Choroid plexus epithelial cell (primary cell): ENCODE measurements at places on chromosomes 5 and 9.

DNA sequence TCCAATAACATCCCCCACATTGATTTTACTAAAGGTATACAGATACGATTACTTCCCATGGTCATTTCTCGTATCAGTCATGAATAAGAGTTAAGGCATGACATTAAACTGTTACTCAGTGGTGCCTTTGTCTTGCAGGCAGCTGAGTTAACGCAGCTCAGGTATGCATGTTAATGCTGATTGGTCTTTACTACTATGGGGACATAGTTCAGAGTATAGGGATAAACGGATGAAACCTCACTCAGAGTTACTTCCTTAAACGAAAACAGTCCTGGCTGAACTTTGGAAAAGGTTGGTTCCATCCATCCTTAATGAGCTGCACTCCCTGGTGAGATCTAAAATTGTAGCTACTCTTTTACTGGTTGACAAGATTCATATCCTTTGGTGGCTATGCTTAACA lies 87.0 kb downstream of the ACTL7B start:
- no peak for DNase-seq

- DNase-seq = peak; percentile 36
These were observed 36.2 kb downstream of the OTULIN start for GRCh38 chr5:14700478-14701436.

- DNase-seq = no peak
These were observed at the start of gene MYOZ3 for GRCh38 chr5:150661086-150661485. TSS of gene MYOZ3 (plus strand) at chr5:150661251. CDS start at chr5:150662942, 1,691 bp downstream.

GRCh38 chr5:95718203-95718602 lies 12.9 kb upstream of the RHOBTB3 start:
- DNase-seq = no peak

DNA sequence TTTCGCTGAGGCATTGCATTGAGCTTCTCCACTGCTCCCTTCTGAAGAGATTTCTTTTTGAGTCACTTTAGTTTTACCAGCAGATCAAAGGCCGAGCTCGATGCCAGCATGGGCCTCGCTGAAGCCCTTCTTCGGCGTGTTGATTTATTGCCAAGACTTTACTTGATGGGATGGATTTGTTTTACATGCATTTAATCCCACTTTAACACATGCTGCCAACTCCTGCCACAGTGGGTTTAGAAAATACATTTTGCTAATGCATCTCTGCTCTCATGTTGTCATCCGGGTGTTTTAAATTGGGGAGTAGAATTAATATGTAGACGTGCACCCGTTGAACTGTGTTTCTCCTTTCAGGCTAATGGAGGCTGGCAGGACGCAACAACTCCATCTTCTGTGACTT lies 218.3 kb downstream of the PBX3 start:
- no peak for DNase-seq

DNA sequence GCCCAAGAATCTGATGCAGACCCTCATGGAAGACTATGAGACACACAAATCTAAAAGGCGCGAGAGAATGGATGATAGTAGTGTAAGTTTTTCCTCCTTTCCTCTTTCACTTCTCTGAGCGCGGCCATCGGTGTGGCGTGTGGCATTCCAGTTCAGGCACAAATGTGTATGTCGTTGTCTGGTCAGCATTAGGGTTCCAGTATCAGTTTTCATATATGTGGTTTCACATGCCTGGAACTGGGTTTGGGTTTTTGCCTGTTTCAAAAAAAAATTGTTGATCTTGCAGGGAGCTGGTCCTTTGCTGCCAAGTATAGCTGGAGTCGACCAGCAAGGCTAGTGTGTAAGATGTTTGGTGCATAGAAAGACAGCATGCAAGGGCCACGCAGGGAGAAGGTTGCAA lies 51.5 kb downstream of the C9orf152 start:
- DNase-seq = no peak

DNA sequence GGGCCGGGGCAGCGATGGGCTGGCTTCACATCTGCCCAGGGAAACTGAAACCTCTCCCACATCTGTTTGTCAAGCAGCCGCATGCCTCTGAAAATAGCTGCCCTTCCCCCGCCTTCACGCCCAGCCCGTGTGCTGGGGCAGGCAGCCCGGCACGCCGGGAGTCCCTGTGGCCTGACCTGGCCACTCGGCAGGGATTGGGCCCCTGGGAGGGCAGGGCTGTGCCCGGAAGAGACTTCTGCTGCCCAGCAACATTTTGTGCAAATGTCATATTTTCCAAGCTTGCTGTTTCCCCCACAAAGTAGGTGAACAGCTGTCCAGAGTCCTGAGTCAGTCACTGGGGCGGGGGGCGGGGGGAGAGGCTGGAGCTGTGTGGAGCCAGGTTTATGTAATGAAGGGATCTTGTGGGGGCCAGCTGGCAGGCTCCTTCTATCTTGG lies 8.2 kb downstream of the COL27A1 start:
- DNase-seq = peak; percentile 64
